ENCODE measurements at places on chromosomes 1 and 21.

DNA sequence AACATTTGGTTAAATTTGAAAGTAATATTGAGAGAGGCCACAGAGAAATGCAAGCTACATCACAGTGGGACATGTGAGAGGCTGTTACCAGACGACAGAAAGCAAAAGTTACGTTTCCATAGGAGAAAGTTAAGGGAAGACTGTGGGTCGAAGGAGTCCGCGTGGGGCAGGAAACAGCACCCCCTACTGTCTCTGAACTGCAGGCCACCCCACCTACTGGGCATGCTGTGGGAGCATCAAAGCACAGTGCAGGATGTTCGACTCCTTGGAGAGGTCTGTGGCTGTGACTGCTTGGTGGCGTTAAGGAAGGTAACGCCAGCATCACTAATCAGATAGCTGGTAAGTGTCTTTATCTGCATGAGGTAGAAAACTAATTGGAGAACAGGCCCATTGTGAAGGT is 123.9 kb downstream of the PTBP2 start:
- no peaks in the 10 kb centered on the region for H3K4me1 ChIP-seq
- H3K4me3 ChIP-seq: no peak overlapping the region
- DNase-seq: no peak
- no peaks in the 10 kb centered on the region for H3K36me3 ChIP-seq
- H3K27ac ChIP-seq: no peak overlapping the region

GRCh38 chr1:224274970-224275626 is 54.9 kb downstream of the NVL start:
- no peak for DNase-seq
- H3K27me3 ChIP-seq: no peaks in the 10 kb centered on the region
- H3K27ac ChIP-seq: no peak overlapping the region
- H3K4me3 ChIP-seq: no peak overlapping the region
- H3K36me3 ChIP-seq: peaks cover 37% of the 10 kb centered on the region

GRCh38 chr1:230158415-230159291 is 91.6 kb downstream of the GALNT2 start:
- no peak overlapping the region for H3K27ac ChIP-seq
- no peaks in the 10 kb centered on the region for H3K27me3 ChIP-seq
- H3K4me1 ChIP-seq: no peaks in the 10 kb centered on the region
- H3K4me3 ChIP-seq: no peak overlapping the region
- H3K36me3 ChIP-seq: no peaks in the 10 kb centered on the region

- peak overlapping the region; percentile 75 for H3K27ac ChIP-seq
- H3K27me3 ChIP-seq: no peaks in the 10 kb centered on the region
- peaks cover 18% of the 10 kb centered on the region for H3K4me1 ChIP-seq
- H3K4me3 ChIP-seq: peak overlapping the region; percentile 89
- H3K36me3 ChIP-seq: peaks cover 16% of the 10 kb centered on the region
Observed at GRCh38 chr1:9181176-9181906, 52.4 kb upstream of the GPR157 start.

- H3K4me1 ChIP-seq: no peaks in the 10 kb centered on the region
- H3K27me3 ChIP-seq: no peaks in the 10 kb centered on the region
- no peak for DNase-seq
Observed at GRCh38 chr1:19710825-19711611, 46.3 kb downstream of the HTR6 start.

- no peak overlapping the region for H3K27ac ChIP-seq
- no peaks in the 10 kb centered on the region for H3K36me3 ChIP-seq
- no peak for DNase-seq
- H3K4me1 ChIP-seq: no peaks in the 10 kb centered on the region
- no peak overlapping the region for H3K4me3 ChIP-seq
- H3K27me3 ChIP-seq: no peaks in the 10 kb centered on the region
Observed at GRCh38 chr1:199089393-199090122, 450.7 kb downstream of the PTPRC start.

DNA sequence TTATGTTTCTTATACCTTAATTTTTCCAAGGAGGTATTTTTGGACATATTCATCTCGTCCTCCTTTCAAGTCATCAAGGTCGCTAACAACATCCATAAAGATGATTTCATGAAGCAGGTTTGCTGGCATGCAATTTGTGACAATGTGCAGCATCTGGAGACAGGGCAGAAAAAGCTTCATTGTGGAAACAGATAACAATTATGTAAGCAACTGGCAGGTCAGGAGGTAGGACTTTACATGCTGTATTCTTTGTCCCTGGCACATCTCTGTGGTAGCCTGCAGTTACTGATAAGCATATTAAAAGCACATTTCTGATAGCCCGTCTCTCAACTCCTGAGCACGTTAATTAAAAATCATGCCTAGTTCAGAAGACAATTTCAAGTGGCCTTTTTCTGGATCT is 156.8 kb downstream of the LEPR start:
- no peaks in the 10 kb centered on the region for H3K27me3 ChIP-seq
- H3K4me1 ChIP-seq: no peaks in the 10 kb centered on the region
- H3K27ac ChIP-seq: no peak overlapping the region
- DNase-seq: no peak
- no peak overlapping the region for H3K4me3 ChIP-seq

DNA sequence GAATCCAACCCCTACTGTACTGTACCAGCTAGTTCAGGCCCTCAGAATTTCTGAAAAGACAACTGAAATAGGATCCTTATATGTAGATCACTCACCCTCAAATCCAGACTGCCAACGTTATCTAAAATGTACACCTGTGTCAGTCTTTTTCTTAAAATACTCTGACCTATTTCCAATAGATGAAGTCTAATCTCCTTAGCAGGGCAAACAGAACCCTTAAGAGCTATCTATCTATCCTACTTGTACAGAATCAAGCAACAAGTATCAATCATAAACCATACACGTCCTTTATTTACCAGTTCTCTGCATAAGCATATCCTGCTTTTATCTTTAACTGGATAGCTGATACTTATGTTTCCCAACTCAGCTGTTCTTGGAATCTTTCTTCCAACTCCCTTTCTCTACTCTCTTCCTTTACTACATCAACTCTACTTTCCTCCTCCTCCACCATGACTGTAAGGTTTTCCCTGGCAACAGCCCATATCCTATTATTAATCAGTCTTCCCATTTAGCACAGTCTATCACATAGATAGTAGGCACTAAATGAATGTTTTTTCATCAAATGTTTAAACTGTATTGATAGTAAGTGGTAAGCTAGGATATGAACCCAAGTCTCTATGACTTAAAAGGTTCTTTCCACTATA is 2.8 kb downstream of the LRIF1 start:
- no peaks in the 10 kb centered on the region for H3K4me1 ChIP-seq
- H3K36me3 ChIP-seq: no peaks in the 10 kb centered on the region
- H3K27ac ChIP-seq: no peak overlapping the region
